GM04503 (cell line): ENCODE measurements at places on chromosomes 11 and 22.
A peak's percentile ranks its signal among the peaks of the same experiment; 100 is the strongest.

GRCh38 chr11:6608011-6608410, 4.0 kb downstream of the TAF10 start:
- DNase-seq: no peak

DNA sequence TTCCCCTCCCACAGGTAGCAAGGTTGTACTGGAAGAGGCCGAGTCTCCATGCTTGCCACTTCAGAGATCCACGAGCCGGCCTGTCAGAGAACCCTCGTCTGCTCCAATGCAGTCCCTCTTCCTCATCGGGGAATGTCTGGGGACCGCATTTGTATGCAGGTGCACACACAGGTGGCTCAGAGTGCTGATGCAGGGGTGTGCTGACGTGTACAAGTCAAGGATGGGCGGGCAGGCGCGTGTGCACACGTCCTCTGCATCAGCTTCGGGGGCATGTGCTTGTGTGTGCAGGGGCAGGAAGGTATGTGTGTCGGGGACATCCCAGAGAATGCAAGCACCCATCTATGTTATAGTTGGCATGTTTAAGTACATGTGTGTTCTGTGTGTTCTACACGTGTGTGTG, 49.4 kb downstream of the ELFN2 start:
- DNase-seq: no peak

GRCh38 chr11:108069947-108070346, 51.4 kb upstream of the ACAT1 start:
- peak; percentile 21 for DNase-seq

- DNase-seq: no peak
These were observed 78.3 kb downstream of the MICAL3 start for GRCh38 chr22:17945888-17946648.

- DNase-seq: no peak
These were observed at the start of gene TYMP for GRCh38 chr22:50529897-50530579. Gene TYMP (minus strand): TSS chr22:50530012. CDS start chr22:50529709, 303 bp downstream.

- DNase-seq: no peak
These were observed 416.1 kb downstream of the MN1 start for GRCh38 chr22:27385261-27385998.

DNA sequence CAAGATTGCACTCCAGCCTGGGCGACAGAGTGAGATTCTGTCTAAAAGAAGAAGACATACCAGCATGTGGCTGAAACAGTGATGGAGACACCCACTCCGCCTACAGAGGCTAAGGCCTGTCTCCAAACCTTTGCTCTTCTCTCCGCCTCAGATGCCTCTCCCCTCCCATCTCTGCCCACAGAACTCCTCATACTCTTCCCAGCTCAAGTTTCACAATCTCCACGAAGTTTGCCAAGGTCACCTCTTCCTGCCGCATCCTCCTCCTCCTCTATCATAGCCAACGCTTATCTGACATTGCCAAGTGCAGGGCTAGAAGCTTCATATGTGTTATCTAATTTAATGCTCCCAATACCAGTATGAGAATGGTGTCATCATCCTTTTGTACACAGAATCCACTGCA, 25.9 kb upstream of the FBLN1 start:
- DNase-seq: no peak

DNA sequence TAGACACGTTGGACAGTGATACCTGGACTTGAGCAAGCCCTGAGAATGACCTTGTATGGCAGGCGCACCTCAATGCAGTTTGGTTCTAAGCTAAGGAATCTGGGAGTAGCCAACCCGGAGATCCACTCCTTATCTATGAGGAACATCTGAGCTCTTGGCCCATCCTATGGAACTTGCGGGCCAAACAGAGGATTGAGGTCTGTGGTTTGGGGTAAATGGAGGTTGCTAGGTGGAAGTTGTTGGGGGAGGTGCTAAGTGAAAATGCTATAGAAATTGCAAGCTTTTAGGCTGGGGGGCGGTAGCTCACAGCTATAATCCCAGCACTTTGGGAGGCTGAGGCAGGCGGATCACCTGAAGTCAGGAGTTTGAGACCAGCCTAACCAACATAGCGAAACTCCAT, 8.9 kb downstream of the GDPD5 start:
- DNase-seq: no peak

DNA sequence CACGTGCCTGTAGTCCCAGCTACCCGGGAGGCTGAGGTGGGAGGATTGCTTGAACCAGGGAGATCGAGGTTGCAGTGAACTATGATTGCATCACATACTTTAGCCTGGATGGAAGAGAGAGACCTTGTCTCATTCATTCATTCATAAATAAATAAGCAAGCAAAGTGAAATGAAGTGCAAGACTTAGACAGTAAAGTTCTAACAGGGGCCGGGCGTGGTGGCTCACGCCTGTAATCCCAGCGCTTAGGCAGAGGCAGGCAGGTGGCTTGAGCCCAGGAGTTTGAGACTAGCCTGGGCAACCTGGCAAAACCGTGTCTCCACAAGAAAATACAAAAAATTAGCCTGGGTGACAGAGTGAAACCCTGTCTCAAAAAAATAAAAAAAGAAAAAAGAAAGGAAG, 1.6 kb upstream of the ZNF280A start:
- DNase-seq: no peak

GRCh38 chr11:6397156-6397555, 6.9 kb downstream of the SMPD1 start:
- no peak for DNase-seq

DNA sequence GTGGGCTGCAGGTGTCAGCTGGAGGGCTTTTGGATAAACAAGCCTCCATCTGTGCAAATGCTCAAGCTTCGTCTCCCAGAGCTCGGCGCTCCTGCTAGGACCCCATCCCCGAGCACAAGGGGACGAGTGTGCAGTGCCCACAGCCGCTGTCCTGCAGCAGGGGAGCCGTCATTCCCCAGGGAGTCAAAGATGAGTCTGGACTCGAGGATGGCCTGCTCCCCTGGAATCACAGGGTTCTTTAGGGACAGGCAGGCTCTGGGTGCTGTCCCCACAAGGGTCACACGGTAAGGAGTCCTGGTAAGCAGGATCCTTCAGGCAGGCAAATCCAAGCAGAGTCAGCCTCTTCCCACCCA, 50.2 kb downstream of the APOL1 start:
- DNase-seq: no peak

DNA sequence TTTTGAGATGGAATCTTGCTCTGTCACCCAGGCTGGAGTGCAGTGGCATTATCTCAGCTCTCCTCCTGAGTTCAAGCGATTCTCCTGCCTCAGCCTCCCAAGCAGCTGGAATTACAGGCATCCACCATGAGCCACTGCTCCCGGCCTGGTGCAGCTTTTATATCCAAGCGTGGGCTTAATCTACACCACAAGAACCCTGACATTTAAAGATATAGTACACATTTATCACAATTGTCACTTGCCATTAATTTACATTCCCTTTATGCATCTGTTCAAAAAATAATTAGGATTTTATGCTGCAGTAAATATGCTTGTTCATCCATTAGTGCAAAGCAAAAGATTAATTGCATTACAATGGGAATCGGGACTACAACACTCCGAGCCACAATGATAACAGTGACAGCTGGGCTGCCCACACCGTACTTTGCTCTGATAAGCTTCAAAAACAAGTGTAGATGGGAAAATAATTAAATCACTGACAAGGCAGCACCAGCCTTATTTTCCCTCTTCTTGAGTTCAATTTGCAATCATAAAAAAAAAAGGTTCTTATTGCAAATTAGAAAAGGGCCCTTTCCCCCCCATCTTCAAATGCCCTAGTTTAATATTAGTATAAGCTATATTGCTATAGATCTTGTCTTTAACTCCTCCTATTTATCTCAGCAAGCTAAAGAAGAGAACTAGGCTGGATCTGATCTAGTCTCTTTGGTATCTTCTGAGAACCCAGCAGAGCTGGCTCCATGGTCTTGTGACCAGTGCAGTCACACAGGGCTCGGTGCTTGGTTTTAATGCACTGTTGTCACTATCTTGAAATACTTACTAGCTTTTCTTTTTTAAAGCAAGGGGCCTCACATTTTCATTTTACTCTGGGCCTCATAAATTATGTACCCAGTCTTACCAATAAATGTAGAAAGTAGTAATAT, 206.2 kb upstream of the LRRC4C start:
- no peak for DNase-seq

DNA sequence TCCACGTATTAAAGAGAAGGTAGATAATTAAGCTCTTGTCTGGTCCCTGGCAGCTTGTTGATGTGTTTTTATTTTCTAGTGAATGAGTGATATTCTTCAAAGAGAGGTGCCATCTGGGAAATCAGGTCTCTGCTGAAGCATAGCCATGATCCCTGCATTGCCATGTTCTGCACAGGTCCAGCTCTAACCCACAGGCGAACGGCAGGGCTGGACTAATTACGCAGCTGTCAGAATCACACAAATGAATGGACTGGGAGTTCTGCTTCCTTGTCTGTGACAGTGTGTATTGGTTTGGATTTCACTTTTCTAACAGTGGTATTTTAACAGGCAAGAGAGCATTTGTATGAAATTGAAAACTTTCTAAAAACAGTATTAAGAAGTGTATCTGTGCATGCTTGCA, 235.6 kb downstream of the FAT3 start:
- no peak for DNase-seq

DNA sequence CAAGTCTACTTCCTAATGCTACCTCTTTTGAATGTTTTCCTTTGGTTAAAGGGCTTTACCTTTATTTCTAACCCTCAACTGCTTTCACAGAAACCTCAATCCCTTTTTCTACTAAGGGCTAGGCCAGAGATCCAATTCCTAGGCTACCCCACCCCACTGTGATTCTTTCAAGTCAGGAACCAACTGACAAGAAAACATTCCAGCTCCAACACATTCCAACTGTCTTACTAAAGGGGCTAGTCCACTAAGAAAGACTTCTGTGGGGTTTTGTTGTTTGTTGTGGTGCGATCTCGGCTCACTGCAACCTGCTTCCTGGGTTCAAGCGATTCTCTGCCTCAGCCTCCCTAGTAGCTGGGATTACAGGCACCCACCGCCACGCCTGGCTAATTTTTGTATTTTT, 151.3 kb downstream of the APOL5 start:
- no peak for DNase-seq

DNA sequence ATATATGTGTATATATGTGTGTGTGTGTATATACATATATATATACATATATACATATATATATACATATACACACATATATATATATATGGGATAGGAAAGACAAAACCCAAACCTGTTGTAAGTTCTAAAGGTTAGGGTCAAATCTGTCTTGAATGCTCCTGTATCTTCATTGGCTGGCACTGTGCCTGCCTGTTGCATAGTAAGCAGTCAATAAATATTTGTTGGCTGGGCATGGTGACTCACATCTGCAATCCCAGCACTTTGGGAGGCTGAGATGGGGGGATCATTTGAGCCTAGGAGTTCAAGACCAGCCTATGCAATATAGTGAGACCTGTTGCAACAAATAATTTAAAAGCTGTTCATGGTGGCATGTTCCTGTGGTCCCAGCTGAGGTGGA, 205.4 kb downstream of the DBX1 start:
- DNase-seq: no peak

DNA sequence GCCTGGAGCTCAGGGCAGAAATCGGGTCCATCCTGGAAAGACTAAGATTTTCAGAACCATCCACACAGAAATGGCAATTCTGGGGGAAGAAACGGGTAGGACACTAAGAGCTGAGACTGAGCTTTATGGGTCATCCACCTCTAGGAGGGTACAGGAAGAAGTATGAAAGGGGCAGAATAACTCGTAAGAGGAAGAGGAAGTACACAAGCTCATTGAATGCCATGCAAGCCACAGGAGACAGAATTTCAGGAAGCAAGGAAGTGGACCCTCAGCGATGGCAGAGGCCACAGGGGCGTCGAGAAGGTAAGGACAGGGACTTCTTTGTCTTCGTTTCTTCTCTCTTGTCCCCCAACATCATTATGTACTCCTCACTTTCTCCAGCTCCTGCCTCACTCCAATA, 169.6 kb downstream of the MAML2 start:
- no peak for DNase-seq

GRCh38 chr22:44042249-44043218, 18.4 kb downstream of the PARVB start:
- no peak for DNase-seq

DNA sequence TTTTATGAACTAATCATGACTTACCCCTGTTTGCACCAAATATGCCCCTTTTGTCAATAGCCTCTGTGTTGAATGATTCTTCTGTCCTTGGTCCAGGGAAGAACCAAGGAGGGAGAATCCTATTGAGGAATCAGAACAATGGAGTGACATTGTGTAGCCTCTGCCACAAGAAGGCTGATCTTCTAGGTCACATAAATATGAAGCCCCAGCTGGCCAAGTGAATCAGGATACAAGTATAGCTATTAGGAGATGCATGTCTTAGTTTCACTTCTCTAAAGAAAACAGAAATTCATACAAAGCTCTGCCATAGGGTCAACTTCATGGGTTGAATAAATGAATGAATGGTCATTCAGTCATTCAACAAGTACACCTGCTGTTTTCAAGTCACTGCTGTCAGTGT, 118.2 kb upstream of the BLID start:
- DNase-seq: no peak

- no peak for DNase-seq
These were observed 775.6 kb upstream of the CCDC90B start for GRCh38 chr11:84061726-84062125.

- DNase-seq: no peak
These were observed 19.6 kb downstream of the ADM start for GRCh38 chr11:10324474-10324873.

GRCh38 chr22:40635043-40635939, 1.2 kb downstream of the MRTFA start:
- no peak for DNase-seq
